ENCODE measurements at places on chromosomes 7 and 10.

GRCh38 chr7:155305231-155305904 lies 7.7 kb downstream of the INSIG1 start:
- DNase-seq, result no peak

DNA sequence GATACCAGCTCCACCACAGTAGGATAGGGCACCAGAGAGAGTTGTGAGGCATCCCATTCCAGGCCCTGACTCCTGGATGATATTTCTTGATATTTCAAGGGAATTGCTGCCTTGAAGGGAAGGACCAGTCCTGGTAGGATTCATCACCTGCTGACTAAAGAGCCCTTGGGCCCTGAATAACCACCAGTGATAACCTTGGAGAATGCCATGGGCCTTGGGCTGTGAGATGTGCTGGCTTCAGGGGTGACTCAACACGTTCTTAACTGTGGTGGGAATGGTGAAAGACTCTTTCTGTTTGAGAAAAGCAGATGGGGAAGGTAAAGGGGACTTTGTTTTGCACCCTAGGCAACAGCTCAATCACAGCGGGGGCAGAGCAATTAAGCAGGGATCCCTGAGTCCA lies 21.4 kb upstream of the ASZ1 start:
- no peak for DNase-seq

GRCh38 chr7:127768241-127768640 lies 116.2 kb downstream of the SND1 start:
- no peak for DNase-seq

DNA sequence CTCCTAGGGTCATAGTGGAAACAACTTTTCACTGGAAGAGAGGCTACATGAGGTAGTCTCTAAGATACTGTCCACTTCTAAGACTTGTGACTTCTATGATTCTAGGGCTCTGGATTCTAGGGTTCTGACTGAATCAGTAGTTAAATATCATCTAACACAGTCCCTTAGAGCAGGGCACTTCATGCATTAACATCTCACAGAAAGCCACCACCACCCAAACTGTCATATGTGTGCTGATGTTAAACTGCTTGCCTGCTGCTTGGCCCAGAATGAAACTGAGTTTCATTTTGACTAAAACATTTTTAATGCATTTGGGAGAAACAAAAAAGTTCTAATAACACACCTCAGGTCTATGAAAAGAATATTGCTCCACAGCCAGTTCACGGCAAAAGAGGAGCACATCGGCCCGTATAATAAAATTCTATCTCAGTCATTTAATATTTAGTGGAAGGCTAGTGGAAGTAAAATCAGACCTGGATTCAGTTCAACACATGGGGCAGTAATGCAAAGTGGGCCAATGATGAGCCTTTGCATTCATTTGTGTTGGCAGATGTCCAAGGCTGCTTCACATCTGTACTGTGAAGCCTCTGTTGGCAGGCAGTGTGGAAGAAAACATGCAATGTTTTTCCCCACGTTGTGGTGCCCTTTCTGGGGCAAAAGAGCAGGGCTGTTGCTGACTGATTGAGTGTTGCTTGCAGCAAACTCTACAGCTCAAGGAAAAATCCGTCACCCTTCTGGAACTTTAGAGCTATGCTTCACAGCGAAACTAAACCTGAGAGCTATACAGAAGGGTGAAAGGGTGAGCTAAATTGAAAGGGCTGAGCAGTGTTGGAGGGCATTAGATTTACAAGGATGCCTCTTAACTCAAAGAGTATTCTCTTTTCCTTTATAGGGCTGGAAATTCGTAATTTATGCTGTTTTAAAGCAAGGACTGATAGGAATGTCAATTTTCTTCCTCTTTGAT lies 33.5 kb upstream of the AUTS2 start:
- peak; percentile 22 for DNase-seq

GRCh38 chr10:103787331-103787730 lies 68.0 kb downstream of the SH3PXD2A start:
- DNase-seq, result no peak

DNA sequence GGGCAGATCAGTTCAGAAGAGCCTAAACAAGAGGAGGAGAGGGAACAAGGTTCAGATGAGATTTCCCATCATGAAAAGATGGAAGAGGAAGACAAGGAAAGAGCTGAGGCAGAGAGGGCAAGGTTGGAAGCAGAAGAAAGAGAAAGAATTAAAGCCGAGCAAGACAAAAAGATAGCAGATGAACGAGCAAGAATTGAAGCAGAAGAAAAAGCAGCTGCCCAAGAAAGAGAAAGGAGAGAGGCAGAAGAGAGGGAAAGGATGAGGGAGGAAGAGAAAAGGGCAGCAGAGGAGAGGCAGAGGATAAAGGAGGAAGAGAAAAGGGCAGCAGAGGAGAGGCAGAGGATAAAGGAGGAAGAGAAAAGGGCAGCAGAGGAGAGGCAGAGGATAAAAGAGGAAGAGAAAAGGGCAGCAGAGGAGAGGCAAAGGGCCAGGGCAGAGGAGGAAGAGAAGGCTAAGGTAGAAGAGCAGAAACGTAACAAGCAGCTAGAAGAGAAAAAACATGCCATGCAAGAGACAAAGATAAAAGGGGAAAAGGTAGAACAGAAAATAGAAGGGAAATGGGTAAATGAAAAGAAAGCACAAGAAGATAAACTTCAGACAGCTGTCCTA lies 52.7 kb upstream of the AGBL3 start:
- no peak for DNase-seq

Data from iris pigment epithelial cell (primary cell).